ENCODE measurements at places on chromosomes 2 and 18.

DNA sequence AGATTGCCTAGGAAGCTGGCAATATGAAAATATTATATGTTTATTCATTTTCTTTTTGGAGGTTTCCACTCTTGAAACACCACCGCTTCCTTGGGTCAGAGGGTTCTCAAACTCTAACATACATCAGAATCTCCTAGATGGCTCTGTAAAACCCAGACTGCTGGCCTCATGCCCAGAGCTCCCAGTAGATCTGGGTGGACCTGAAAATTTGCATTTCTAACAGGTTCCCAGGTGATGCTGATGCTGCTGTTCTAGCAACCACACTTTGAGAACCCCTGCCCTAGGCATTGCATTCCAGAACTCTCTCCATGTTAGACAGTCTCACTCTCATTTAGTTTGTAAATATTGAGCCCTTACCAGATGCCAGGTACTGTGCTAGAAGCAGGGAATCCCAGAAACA is 139.4 kb downstream of the FAM210A start:
- DNase-seq = no peak

DNA sequence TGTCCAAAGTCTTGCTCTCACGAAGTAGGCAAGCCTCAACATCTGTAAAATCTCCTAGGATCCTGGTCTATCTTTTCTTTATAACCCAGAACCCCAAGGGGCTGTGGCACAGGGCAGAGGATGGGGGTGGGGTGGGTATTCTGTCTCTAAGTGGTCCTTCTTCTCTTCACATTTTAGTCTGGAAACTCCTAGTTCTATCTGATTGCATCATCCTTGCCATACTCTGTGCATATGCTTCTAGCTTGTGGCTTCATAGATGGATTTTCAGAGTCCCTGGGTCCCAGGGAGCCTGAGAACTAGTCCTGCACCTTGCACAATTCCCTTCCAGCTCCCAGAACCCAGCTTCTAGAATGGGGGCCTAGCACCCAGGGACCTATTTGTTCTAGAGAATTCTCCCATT is 52.5 kb downstream of the RNF152 start:
- DNase-seq = no peak

DNA sequence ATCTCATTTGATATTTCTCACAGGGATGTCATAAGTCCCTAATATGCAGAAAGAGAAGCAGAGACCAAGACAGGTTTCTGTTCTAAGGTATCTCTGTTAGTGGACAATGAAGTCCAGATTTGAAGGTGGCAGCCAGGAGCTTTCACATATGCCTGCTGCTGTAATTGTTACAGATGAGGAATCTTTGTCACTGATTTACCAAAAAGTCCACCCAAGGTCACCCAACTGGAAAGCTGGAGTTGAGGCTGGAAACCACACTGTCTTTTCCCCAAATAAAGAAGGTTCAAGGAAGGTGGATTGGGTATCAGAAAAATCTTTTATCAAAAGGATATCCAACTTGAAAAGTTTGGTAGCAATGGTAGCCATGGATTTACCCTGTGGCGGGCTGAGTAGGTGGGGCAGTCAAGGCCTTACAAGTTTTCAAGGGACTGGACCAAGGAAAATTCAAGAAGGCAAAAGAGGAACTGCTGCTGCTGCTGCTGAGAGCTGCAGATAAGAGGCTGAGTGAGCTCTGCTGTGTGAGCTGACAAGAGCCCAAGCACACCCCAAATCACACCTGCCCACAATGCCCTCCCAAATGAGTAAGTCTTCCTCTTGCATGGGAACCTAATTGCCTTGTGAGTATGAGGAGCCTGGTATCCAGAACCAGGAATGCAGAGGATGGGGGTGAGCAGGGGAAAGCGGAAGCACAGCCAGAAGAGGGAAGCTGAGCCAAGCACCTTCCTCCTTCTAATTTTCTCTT is 241.2 kb downstream of the ANAPC1 start:
- no peak for DNase-seq

GRCh38 chr2:59660262-59660661 is 893.2 kb downstream of the BCL11A start:
- DNase-seq = no peak

DNA sequence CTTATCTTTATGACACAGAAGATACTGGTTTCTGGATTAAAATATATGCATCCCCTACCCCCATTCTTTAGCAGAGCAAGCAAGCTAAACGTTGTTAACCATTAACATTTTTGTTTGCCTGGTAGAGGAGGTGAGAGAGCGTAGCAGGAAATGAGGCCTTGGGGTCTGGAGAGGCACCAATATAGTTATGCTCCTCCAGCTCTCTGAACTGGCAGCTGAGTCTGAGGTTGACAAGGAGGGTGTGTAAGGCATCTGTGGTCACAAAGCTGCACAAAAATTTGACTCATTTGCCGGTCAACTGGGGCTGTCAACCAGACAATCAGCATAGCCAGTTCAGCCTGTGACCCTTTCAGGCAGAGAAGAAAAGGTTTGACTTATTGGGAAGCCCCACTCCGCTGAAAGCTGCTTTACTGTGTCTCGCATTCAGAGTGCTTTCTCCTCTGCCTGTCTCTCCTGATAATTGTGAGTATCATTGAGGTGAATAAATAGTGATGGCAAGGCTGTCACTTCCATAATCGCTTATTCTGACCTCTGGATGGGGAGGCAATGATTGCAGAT is 647.5 kb upstream of the SETBP1 start:
- DNase-seq = no peak

DNA sequence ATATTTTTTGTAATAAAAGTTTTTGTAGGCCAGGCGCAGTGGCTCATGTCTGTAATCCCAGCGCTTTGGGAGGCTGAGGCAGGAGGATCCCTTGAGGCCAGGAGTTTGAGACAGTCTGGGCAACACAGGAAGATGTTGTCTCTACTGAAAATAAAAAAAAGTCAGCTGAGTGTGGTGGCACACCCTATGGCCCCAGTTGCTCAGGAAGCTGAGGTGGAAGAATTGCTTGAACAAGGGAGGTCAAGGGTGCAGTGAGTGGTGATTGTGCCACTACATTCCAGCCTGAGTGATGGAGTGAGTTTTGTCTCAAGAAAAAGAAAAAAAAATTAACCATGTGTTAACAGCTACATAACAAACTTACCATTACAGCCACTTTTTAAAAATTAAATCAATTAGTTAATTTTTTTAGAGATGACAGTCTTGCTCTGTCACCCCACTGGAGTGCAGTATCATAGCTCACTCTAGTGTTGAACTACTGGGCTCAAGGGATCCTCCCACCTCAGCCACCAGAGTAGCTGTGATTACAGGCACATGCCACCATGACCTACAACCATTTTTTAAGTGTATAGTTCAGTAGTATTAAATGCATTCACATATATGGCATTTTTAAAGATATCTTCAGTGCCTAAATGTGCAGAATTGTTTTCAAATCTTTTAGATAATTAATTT is 67.2 kb upstream of the ACYP2 start:
- DNase-seq = no peak

GRCh38 chr2:10610213-10610910 is 79.4 kb downstream of the NOL10 start:
- DNase-seq = no peak

DNA sequence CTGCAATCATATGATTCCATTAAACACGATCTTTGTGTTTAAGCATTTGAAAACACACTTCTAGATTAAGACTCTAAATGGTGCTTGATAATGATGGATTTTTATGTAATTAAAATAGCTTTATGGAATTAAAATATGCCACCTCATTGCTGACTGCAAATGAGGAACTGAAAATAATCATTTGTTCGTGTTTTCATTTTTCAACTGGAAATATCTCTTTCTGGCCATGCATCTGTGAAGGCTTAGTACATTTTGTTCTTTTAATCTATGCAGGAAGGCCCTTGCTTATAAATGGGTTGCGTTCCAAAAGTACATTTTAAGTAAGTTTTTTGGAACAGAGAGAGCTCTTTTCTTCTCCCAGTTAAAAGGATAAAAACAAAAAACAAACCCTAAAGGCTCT is 125.5 kb downstream of the MC4R start:
- no peak for DNase-seq

GRCh38 chr2:216235896-216236295 is 126.7 kb downstream of the XRCC5 start:
- no peak for DNase-seq

GRCh38 chr2:181998041-181998835 is 12.6 kb downstream of the PPP1R1C start:
- peak; percentile 34 for DNase-seq

DNA sequence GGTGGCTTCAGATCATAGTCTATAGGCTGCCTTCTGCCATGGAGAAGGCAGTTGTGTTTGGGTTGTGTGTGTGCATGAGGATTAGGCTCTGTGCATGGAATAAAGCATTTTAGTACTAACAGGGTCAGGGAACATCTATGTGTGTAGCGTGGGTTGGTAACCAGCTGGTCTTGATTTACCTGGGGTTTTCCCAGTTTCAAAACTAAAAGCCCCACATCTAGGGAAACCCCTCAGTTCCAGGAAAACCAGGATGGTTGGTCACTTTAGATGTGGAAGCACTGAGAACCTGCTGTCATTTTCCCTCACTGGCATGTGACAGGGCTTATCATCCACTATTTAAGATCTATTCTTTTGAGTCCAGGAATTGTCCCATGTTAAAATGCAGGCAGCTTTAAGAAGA is 116.3 kb downstream of the POLE4 start:
- no peak for DNase-seq

DNA sequence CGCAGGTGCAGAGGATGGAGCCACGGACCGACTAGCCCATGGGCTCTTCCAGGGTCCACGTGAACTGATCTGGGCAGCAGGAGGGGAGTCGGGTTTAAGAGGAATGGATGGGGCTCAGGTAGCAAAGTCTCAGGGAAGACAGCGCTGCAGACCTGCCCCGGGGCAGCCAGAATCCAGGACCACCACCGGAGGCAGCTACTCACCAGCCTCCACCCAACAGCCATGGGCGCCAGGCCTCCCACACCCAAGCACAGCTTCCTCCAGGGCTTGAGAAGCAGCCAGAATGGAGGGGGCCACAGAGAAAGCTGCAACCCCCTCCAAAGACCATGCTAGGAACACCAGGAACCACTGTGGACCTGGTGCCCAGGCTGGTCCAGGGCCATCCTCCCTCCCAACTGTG is 164.3 kb downstream of the TWIST2 start:
- DNase-seq = no peak

DNA sequence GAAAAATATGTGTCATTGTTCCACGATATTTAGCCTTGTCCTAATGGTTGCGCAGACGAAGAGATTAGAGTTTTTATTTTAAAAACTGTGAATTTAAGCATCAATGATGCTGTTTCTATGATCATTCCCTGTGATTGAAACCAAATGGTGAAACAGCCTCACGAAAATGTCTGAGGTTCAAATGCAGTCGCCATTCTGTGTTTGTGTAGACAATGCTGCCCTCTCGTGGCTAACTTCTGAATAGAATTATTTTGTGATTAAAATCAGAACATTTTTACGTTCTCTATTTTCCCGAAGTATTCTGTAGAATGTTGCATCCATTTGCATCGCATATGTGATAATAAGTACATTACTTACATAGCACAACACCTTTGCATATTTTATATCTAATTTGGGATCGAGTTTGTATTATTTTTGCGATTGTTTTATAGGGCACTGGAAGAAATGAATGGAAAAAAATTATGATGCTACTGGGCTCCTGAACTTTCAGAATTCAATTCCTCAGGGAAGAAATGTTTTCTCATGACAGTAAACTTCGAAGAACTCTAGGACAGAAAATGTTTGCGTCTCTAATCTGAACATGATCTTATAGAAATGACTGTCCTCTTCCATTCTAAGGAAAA is 54.8 kb upstream of the CREB1 start:
- peak; percentile 14 for DNase-seq

Measured in NCI-H2107 (cell line).